Esophagus squamous epithelium (tissue), 5 donors: ENCODE measurements at places on chromosomes 5 and 9.

DNA sequence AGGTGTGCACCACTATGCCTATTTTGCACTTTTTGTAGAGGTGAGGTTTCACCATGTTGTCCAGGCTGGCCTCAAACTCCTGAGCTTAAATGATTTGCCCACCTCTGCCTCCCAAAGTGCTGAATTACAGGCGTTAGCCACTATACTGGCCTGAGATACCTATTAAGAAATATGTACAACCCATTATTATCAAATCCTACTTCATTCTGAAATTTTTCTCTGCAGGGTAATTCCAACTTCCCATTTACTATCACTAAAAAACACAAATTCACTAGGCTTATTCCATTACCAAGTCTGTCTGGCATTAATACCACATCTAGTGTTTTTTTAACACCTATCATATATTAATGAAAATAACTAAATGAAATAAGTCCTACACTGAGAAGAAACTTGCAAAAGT is 18.2 kb downstream of the PPP2CA start:
- DNase-seq: no peak

GRCh38 chr9:24817756-24818155 is 272.1 kb upstream of the IZUMO3 start:
- DNase-seq: no peak

DNA sequence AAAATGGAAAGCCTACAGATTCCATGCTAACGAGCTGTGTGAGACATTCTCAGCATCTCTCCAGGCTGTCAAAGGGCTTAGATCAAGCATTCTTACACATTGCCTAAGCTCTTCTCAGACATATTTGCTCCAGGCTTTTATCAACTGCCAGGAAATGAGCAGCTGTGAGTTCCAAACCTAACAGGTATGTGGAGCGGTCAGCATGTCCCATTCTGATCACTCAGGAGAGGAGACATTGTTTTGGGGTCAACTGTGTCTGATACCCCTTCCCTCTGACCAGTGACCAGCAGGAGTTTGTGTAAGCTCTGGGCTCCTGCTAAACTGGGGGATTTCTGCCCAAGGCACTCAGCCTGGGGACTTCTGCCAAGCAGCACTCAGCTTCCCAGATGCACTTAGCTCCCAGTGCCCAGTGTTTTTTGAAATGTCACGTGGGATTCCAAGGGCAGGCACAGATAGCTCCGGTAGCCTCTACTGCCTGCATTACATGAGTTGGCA is 229.1 kb downstream of the SEC61B start:
- no peak for DNase-seq

GRCh38 chr5:106195679-106196474 is 1474.9 kb downstream of the EFNA5 start:
- DNase-seq: no peak

- DNase-seq: no peak
Measured at GRCh38 chr9:92804727-92805126, 40.1 kb upstream of the BICD2 start.

GRCh38 chr5:162603443-162604070 is 536.0 kb downstream of the GABRG2 start:
- no peak for DNase-seq

- DNase-seq: no peak
Measured at GRCh38 chr9:75658301-75658905, 232.1 kb upstream of the PCSK5 start.

- DNase-seq: no peak
Measured at GRCh38 chr5:145666591-145666990, 168.6 kb downstream of the PRELID2 start.
